Activated CD4-positive, alpha-beta T cell treated with anti-CD3 and anti-CD28 coated beads for 1 hour (primary cell): ENCODE measurements at places on chromosomes 7 and 10.

- DNase-seq: no peak
Observed at GRCh38 chr7:94123136-94123535, 119.0 kb upstream of the BET1 start.

- no peak for DNase-seq
Observed at GRCh38 chr7:55903985-55904759, 16.9 kb downstream of the ZNF713 start.

DNA sequence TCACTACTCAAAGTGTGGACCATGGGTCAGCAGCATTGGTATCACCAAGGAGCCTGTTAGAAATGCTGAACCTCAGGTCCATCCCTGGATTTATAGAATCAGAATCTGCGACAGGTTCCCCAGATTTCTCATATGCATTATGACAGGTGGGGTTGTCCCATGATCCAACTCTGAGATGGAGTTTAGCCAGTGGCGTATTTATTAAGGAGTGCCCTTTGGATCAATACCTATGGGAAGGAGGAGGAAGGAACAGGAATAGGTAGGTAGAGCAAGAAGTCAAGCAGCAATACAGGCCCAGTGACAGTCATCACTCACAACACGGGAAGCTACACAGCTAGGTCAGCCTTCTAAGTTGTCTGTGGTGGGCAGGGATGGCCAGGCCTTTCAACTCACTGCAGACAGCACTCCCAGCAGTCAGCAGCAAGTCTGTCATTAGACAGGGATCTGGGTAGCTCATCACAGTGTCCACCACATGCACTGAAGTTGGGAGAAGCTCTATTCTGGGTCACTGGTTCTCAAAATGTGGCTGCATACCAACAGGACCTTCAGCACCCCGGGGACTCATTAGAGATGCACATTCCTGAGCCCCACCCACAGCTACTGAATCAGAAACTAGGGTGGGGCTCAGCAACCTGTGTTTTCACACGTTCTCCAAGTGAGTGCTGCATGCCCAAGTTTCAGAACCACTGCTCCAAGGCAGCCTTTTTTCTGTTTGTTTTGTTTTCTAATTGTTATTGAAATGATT, 532.3 kb upstream of the GALNT17 start:
- no peak for DNase-seq

DNA sequence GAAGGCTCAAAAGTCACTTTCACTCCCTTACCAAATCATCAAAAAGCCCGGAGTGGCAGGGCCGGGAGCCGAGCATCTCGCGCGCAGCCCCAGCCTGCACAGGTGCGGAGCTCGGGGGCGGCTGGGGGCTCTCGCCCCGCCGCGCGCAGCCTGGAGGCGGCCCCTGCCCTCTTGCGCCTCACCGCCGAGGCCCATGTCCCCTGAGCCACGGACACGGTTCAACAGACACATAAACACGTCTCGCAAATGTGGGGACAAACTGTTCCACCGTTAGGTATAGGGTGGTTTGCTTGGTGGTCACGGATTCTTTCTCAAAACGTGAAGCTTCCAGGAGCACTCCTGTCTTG, 700 bp downstream of the GSAP start:
- DNase-seq: peak; percentile 10

DNA sequence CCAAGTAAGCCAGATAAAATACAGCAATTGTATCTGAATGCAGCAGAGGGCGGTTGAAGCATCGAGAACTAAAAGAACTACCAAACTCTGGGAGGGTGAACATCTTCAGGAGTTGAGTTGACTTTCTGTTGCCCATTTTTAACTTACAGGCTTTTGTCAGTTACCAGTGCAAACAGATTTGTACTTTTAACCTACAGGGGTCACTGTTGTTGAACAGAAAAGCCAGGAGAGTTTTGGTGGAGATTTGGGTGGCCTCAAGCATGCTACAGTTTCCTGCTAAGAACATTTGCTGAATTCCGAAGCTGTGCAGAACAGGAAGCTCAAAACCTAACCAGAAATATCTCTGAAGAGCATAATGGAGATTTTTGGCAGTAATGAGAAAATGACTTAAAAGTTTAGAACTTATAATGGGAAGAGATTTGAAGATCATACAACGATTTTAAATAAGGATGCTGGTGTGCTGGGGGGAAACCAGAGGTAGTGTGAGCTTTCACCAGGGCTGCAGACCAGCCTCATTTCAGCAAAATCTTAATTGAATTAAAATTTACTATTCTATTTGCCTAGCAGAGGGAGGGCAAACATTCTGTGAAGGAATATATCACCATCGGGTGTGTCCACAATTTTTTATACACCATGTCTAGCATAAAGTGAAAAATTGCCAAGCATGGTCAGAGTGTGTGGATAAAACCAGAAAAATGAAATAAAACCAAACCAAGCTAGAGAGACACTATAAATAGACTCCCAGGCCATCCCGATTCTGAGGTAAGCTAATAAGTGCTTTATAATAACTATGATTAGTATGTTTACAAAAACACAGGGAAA, 208.6 kb upstream of the CCDC6 start:
- no peak for DNase-seq

DNA sequence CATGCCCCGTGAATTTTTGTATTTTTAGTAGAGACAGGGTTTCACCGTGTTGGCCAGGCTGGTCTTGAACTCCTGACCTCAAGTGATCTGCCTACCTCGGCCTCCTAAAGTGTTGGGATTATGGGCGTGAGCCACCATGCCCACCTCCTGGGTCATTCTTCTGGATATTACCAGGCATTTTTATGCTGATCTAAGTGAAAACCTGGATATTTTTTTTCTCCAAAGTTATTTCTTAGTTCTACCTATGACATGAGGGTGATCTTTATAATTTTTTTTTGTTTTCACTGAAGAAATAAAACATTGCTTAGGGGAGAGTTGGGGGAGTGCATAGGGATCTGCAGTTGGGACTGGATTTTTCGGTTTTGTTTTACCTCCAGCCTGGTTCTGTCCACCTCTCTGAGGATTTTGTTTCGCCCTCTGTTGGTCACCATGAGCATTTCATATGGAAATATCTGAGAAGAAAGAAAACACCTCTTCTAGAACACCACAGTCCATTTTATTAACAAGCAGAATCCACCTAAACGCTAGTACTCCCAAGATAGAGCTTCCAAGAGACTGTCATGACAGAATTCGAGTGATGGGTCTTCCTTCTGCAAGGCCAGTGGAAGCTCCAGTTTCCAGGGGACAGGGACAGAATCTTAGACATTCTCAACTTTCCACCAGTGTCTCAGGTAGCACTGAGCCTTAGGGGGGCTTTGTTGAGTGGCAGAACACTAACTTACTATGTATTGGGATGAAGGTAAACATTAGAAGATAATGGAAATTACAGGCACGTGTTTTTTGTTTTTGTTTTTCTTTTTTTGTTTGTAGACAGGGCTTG, 33.4 kb upstream of the AFAP1L2 start:
- DNase-seq: no peak

- DNase-seq: no peak
Observed at GRCh38 chr10:125187238-125188194, 27.2 kb upstream of the CTBP2 start.

- DNase-seq: no peak
Observed at GRCh38 chr10:102422545-102423129, 2.0 kb downstream of the FBXL15 start.
